ENCODE measurements at places on chromosomes 13 and 19. TPM values are rescaled to one million over a fixed set of nuclear protein-coding genes. Genes with fewer than 3 reads are reported as not detected.

GFY gene
- not detected for total RNA-seq

GPR4 gene
- 0.55 TPM for total RNA-seq

ARGLU1 gene
- 19.1 TPM for total RNA-seq

PLIN5 gene
- 5.5 TPM for total RNA-seq

GAPDHS gene
- not detected for total RNA-seq

NKPD1 gene
- 0.28 TPM for total RNA-seq

ZAR1L gene
- total RNA-seq: not detected
